ENCODE measurements at places on chromosomes 4 and X.
A peak's percentile ranks its signal among the peaks of the same experiment; 100 is the strongest.

DNA sequence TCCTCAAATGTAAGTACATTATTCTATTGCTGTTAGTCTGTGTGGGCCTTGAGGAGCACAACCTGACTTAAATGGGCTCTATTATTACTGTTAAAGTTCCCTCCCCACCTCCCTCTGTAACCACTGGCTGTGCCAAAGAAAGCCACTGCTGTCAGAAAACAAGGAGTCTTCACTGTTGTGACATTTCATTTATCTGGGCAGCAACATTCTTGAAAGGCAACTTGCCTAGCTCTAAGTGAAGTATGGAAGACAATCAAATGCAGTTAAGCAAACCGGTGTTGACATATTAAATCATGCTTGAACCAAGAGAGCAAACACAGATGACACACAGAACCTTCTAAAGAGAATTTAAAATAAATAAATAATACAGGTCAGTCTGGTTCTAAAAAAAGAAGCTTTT, 81.0 kb downstream of the EPHA5 start:
- DNase-seq = no peak

DNA sequence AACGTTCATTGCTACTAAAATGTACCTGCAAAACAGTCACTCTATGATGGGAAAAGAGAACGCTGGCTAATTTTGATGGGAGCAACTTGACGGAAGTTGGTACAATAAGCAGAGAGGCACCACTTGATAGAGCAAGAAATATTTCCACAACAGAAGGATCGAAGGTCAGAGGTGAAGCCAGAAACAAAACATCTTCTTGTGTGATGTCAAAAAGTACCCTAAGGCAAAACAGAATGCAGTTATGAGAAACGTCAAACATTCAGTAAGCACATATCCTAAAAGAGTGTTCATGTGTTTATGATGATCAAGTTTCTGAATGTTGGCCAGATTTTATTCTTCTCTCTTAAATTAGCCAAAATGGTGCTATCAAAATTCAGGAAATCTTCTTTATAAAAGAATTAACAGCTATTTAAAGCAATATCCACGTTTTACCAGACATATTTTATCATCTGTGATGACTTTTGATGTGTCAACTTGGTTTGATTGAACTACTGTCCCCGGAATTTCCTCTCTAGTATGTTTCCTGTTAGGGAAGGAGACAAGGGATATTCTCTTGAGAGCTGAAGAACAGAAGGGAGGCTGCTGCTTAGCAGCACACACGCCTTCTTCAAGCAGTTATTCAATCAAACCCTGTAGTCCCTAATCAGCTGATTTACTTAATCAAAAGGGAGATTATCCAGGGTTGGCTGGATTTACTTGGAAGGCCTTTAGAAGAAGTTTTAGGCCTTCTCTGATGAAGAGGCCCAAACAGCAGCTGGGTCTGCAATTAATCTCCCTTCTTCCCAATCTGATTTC, 15.7 kb downstream of the AASDH start:
- no peak for DNase-seq

- DNase-seq = peak; percentile 73
Observed at GRCh38 chr4:135277068-135277979, 1075.7 kb upstream of the PABPC4L start.

DNA sequence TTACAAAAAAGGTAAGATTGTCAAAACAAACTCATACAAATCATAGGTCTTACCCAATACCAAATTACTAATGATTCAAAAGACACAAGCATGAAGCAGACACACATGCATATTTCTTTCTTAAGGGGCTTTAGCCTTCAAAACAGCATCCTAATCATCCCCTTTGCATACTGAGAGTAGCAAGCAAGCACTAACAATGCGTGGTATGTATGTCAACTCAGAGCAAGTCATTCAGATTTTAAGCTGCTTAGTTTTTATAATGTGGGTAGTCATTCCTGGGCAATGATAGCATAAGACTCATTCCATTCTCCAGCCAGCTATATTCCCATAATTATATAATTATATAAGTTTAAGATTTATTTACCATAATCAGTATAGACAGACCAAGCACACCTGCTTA, 219.6 kb downstream of the DKK2 start:
- peak; percentile 85 for DNase-seq

- no peak for DNase-seq
Observed at GRCh38 chr4:110415478-110415877, 60.5 kb upstream of the ENPEP start.

GRCh38 chrX:84186603-84187532, 1.1 kb downstream of the RPS6KA6 start:
- no peak for DNase-seq

GRCh38 chr4:167775375-167775774, 317.0 kb upstream of the ANXA10 start:
- peak; percentile 85 for DNase-seq

DNA sequence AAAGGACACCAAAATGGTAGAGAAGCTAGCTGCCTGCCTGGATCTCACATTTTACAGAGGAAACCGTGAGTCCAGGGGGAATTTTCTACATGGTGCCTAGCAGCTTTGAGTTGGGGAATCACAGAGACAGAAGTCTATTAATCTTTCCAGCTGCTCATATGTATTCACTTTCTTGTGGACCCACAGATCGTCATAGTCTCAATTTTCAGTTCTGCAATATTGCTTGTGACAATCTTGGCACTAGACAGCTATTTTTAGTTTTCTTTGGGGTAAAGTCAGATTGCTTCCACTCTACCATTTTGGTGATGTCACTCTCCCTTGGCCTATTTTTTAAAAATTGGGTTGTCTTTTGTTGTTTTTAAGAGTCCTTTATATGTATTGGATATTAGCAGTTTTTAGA, 233.4 kb upstream of the STK26 start:
- no peak for DNase-seq

GRCh38 chr4:145218251-145218650, 37.9 kb upstream of the OTUD4 start:
- no peak for DNase-seq

GRCh38 chr4:26573389-26573794, 10.5 kb upstream of the TBC1D19 start:
- DNase-seq = peak; percentile 22

DNA sequence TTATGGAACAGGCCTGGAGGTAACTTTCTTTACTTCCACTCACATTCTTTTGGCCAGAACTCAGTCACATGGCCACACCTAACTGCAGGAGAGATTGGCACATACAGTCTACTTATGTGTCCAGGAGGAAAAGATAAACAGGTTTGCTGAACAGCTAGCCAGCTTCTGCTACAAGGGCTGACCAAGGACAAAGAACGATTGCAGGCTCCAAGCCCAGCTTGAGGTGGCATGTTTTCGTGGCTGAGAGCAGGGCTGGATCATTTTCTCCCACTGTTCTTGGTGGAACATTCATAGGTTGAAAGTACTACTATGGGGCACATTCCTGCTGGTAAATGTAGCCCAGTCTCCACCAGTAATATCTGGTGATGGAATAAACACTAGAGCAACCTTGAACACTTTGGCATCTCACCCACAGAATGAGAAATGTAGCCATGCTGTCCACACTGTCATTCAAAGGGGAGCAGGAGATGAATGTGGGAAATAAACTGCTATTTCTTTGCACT, 28.2 kb downstream of the NHS start:
- no peak for DNase-seq

- DNase-seq = no peak
Observed at GRCh38 chr4:78184584-78184983, 127.5 kb downstream of the FRAS1 start.

GRCh38 chr4:82594456-82594855, 32.7 kb upstream of the TMEM150C start:
- peak; percentile 11 for DNase-seq

- DNase-seq = no peak
Observed at GRCh38 chrX:7110821-7111276, 36.7 kb upstream of the STS start.

DNA sequence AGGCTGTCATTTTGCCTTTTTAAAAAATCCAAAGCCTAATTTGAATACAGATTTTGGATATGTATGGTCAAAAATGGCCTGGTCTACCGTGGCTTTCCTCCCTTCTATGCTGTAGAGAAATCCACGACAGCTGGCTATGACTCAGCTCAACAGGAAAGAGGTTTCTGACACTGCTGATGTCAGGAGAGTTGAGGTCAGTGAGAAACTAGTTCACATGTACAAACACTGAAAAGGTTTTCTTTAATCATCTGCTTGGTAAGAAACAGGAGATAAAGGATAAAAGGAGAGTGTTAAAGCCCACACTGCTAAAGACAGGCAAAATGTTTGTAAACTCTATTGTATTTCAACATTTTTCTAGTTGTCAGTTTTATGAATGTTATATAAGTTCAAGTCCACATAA, 113.9 kb downstream of the NYX start:
- peak; percentile 71 for DNase-seq

DNA sequence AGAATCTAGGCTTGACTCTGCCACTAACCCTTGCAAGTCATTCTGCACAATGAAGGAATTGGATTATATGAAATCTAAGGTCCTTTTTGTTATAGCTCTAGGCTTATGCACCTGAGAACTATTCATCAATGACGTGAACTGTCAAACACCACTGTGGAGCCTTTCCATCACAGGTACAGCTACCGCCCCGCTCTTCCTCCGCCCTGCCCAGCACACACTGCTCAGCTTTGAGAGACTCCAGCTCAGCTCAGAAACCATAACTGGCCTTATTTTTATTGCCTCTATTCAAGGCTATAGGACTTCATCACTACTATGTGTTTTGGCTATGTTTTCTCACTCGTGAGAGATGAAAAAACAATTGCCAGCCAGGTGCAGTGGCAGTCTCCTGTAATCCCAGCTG, 88.2 kb upstream of the RPL34 start:
- DNase-seq = no peak

DNA sequence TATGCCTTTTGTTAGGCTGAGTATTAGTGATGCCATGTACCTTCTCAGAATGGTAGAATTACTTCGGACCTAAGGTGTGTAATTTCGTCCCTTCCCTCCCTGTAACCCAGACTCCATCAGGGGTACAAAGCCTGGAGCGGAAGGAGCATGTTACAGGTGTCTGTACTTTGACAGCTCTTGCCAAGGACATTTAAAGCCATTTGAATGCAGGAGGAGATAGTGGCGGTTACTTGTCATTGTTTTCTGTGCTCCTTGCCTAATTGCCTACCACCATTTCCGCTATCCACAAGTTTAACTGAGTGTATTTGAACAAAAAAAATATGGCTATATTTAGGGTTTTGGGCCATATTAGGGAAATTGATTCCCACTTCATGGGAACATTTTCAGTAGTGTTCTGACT, 1.8 kb downstream of the FNIP2 start:
- no peak for DNase-seq

DNA sequence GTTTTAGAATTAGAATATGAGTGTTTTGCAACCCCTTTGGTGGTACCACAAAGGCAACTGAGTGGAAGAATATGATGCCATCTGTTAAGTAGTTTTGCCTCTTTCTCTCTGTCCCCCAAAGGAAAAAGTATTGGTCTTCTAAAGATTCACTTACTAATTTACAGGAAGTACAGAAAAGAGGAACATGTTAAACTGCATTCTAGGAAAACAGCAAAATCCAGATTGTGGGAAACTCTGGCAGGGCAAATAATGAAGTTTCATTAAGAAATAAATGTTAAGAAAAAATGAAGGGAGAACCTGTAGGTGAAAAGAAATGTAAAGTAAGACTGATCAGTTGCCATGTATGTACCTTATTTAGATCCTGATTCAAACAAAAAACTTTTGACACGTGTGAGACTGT, 39.3 kb downstream of the NSUN7 start:
- no peak for DNase-seq

DNA sequence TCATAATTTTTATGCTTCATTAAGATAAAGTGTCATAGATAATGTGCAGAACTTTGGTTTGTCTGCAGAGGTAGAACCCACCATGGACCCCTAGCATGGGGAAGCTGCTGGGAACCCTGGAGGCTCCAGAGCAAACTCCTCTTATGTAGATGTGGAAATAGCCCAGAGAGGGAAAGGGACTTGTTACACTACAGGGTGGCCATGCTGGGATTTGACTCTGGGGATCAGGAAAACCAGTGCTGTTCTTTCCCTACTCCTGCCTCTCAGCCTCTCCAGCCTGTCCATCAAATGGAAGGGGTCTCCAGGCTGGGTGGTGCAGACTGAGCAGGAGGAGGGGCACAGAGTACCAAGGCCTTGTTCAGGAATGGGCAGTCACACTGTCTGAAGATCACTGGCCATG, 54.2 kb downstream of the MSX1 start:
- DNase-seq = no peak

DNA sequence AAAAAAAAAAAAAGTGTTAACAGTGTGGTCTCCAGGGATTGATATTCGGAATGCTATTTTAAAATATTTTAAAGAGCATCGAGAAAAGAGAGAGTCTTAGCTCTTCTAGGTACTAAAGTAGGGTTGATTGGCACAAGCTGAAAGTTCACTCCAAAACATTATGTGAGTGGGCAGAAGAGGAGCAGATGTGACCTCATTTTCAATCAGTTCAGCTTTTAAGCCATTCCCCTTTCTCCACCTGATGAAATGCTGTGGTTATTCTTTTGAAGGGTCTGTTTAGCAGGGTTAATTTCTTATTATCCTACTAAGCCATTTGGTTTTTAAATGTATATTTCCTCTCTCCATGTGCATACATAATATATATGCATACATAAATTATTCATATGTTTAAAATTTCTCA, 69.2 kb downstream of the GALNT7 start:
- DNase-seq = no peak

GRCh38 chrX:80810365-80810978, 795 bp upstream of the BRWD3 start:
- DNase-seq = peak; percentile 1

DNA sequence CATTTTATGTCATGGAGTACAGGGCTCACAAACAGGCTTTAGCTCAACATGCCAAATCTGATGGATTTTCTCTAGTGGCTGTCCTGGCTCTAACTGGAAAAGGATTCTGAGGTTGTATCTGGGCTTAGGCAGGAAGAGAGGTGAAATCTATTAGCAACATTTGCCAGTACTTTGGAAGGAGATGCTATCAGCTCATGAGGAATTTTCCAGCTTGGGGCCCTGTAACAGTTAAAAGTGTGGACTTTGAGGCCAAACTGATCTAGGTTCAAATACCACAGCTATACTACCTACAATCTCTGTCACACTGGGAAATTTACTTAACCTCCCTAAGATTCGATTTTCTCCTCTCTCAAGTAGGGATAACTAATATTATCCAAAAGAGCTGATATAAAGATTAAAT, 119.0 kb upstream of the HCCS start:
- DNase-seq = no peak

- DNase-seq = no peak
Observed at GRCh38 chrX:18119856-18120255, 100.8 kb downstream of the BEND2 start.

- peak; percentile 82 for DNase-seq
Observed at GRCh38 chr4:153555730-153556434, 89.7 kb downstream of the TMEM131L start.

- DNase-seq = no peak
Observed at GRCh38 chr4:24793219-24794005, 2.0 kb upstream of the SOD3 start.

DNA sequence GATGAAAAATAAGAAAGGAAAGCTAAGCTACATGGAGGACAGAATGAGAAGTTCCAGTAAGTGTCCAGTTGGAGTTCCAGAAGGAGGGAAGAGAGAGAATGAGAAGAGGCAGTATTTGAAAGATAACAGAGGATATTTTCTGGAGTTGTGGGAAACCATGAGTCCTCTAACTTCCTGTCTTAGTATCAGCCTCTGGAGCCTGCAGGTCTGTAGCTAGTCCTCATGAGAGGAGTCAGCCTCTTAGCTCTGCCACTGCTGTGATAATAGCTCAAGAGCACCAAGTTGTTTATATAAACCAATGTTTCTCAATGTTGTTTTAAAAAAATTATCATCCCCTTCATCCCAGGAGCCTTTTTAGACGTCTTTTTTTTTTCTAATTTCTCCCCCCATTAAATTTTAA, 2.4 kb upstream of the PLAC1 start:
- no peak for DNase-seq
